CD4-positive, CD25-positive, alpha-beta regulatory T cell (primary cell): ENCODE measurements at places on chromosomes 1 and 21. TPM values are rescaled to one million over a fixed set of nuclear protein-coding genes. Genes with fewer than 3 reads are reported as not detected.

DNA sequence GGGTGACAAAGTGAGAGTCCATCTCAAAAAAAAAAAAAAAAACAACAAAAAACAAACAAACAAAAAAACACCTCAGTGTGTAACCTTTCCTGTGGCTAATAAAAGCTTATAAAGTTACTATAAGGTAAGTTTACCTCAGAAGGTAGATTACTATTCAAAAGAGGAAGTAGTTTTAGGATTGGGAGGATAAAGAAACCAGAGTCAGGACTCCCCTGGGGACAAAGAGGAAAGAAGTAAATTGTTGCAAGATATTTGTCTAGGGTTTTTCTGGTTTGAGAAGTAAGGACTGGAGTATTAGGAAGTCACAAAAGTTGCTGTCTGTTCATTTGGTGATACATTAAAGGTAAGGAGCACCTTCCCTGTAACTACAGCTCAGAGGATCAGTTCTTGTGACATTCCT, 23.8 kb upstream of the CENPF start:
- H3K4me1 ChIP-seq: no peaks in the 10 kb centered on the region
- no peak for DNase-seq
- peaks cover 5% of the 10 kb centered on the region for H3K27me3 ChIP-seq
- no peaks in the 10 kb centered on the region for H3K36me3 ChIP-seq
- H3K27ac ChIP-seq: no peak overlapping the region
- H3K4me3 ChIP-seq: no peak overlapping the region

KCND3 gene
- total RNA-seq: 0.07 TPM

DNA sequence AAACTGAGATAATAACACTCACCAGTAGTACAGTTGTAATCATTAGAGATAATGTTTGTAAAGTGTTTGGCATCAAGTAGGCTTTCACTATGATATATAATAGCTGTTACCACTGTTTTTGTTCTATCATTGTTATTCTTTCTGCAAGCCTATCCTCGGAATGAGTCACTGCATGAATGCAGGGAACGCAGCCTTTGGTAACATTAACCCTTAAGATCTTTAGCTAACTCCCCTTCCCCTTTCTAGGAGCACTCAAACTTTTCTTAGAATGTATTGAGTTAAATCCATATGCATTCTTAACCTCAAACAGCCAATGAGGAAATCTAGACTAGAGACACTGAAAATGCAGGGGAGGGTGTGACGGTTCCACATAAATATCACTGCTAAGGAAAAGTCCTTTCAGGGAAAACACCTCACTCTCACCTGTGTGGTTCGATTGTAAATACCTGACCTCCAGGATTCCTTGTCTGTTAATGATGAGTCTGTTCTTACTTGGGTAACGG, 467.3 kb downstream of the SETD4 start:
- H3K4me3 ChIP-seq: no peak overlapping the region
- no peak overlapping the region for H3K27ac ChIP-seq
- peaks cover 6% of the 10 kb centered on the region for H3K27me3 ChIP-seq

- DNase-seq: no peak
- H3K27me3 ChIP-seq: peaks cover 4% of the 10 kb centered on the region
- no peak overlapping the region for H3K4me3 ChIP-seq
Measured at GRCh38 chr1:183962903-183963302, 74.6 kb downstream of the COLGALT2 start.

ANGPTL1 gene
- not detected for total RNA-seq

- no peaks in the 10 kb centered on the region for H3K36me3 ChIP-seq
- no peaks in the 10 kb centered on the region for H3K27me3 ChIP-seq
- no peak for DNase-seq
- no peak overlapping the region for H3K4me3 ChIP-seq
- H3K27ac ChIP-seq: no peak overlapping the region
Measured at GRCh38 chr1:47188791-47189785, 748 bp downstream of the PDZK1IP1 start.

DNA sequence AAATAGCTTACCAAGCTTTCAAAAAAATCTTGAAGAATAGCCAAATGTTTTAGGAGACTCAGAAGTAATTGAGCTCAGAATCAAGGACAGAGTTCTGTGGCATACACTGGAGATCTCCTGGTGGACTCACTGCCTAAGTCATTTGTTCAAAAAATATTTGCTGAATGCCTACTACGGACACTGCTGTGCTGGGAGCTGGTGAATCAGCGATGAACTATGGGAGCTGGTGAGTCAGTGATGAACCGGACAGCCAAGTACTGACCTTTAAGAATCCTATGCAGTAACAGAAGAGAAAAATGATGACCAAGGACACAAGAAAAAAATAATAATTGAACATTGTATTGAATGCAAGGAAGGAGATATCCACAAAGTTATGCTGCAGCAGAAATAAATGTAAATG, 717.9 kb upstream of the CXADR start:
- H3K27me3 ChIP-seq: no peaks in the 10 kb centered on the region
- no peak overlapping the region for H3K4me3 ChIP-seq
- DNase-seq: no peak
- no peaks in the 10 kb centered on the region for H3K4me1 ChIP-seq

- H3K27me3 ChIP-seq: no peaks in the 10 kb centered on the region
- DNase-seq: no peak
- peaks cover 16% of the 10 kb centered on the region for H3K36me3 ChIP-seq
- peak overlapping the region; percentile 7 for H3K27ac ChIP-seq
- H3K4me3 ChIP-seq: no peak overlapping the region
Measured at GRCh38 chr1:219189021-219189824, 15.5 kb downstream of the LYPLAL1 start.

BARHL2 gene
- not detected for total RNA-seq

- H3K27ac ChIP-seq: no peak overlapping the region
- H3K27me3 ChIP-seq: no peaks in the 10 kb centered on the region
- H3K36me3 ChIP-seq: no peaks in the 10 kb centered on the region
- H3K4me3 ChIP-seq: no peak overlapping the region
- peaks cover 32% of the 10 kb centered on the region for H3K4me1 ChIP-seq
Measured at GRCh38 chr1:214634267-214634666, 31.3 kb downstream of the CENPF start.

GRCh38 chr1:113488576-113489177, 98.4 kb downstream of the MAGI3 start:
- H3K27me3 ChIP-seq: no peaks in the 10 kb centered on the region
- no peak for DNase-seq
- no peaks in the 10 kb centered on the region for H3K4me1 ChIP-seq
- no peaks in the 10 kb centered on the region for H3K36me3 ChIP-seq
- no peak overlapping the region for H3K27ac ChIP-seq

RBM34 gene
- total RNA-seq: 175 TPM

RPE65 gene
- not detected for total RNA-seq

GRCh38 chr1:157163273-157164127, 25.3 kb upstream of the ETV3 start:
- H3K4me1 ChIP-seq: no peaks in the 10 kb centered on the region
- no peak overlapping the region for H3K27ac ChIP-seq
- H3K36me3 ChIP-seq: no peaks in the 10 kb centered on the region
- H3K27me3 ChIP-seq: no peaks in the 10 kb centered on the region

- no peaks in the 10 kb centered on the region for H3K36me3 ChIP-seq
- no peaks in the 10 kb centered on the region for H3K4me1 ChIP-seq
- H3K4me3 ChIP-seq: no peak overlapping the region
- no peaks in the 10 kb centered on the region for H3K27me3 ChIP-seq
Measured at GRCh38 chr1:102742426-102742825, 365.9 kb downstream of the COL11A1 start.

- no peak overlapping the region for H3K4me3 ChIP-seq
- H3K27me3 ChIP-seq: peaks cover 15% of the 10 kb centered on the region
- no peak overlapping the region for H3K27ac ChIP-seq
- no peaks in the 10 kb centered on the region for H3K36me3 ChIP-seq
Measured at GRCh38 chr1:209601809-209602657, 18.5 kb downstream of the CAMK1G start.

DNA sequence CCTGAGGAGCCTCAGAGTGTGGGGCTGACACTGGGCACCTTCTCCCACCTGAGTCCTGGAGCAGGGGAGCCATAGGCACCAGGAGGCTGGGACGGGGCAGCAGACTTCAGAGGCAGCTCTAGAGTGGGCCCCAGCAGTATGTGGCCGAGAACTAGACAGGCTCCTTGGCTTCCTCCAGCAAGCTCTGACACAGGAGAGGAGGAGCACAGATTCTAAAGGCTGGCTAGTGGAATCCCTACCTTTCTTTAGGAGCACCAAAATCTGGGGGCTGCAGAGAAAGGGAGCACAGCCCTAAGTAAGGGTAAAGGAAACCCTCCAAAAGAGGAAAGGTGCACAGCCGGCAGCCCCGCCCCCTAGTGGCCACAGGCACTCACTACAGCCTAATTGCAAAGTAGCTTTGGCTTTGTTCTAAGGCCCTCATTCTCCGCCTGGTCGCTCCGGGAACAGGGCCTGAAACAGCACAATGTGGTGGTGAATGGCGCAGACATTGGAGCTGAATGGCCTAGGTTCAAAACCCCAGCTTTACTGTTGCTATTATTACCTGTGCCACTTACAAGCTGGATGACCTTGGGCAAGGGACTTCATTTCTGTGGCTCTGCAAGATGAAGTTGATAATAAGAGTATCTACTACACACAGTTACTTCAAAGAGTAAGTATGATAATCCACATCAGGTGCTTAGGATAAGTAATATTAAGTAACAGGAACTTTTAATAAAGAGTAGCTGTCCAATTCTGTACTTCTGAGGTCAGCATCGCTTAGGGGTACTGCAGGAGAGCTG, 8.8 kb upstream of the GUCA2A start:
- no peaks in the 10 kb centered on the region for H3K36me3 ChIP-seq
- no peaks in the 10 kb centered on the region for H3K4me1 ChIP-seq
- no peaks in the 10 kb centered on the region for H3K27me3 ChIP-seq
- no peak overlapping the region for H3K27ac ChIP-seq
- H3K4me3 ChIP-seq: no peak overlapping the region

- H3K27ac ChIP-seq: peak overlapping the region; percentile 44
- H3K36me3 ChIP-seq: peaks cover 7% of the 10 kb centered on the region
- peak overlapping the region; percentile 32 for H3K4me3 ChIP-seq
- no peak for DNase-seq
- H3K4me1 ChIP-seq: peaks cover 20% of the 10 kb centered on the region
- no peaks in the 10 kb centered on the region for H3K27me3 ChIP-seq
Measured at GRCh38 chr1:230270559-230271281, 155.4 kb downstream of the PGBD5 start.

DNA sequence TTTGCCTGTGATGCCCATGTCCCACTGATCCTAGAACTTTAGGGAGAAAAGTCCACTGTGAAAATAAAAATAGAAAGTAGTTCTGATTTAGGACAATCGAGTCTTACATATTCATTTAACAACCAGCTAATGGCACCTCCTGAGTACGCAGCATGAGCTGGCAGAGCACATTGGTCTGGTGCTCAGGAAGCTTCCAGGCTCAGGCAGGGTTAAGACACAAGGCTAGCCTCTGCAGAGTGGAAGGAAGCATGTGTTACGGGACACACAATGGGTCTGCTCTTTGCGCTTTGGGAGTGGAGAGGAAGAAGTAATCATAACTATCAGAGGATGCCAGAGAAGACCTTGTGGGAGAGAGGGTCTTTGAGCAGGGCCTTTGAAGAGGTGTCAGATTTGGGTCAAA, 4.2 kb upstream of the KLHDC8A start:
- no peaks in the 10 kb centered on the region for H3K4me1 ChIP-seq
- H3K27ac ChIP-seq: no peak overlapping the region
- no peaks in the 10 kb centered on the region for H3K36me3 ChIP-seq
- H3K27me3 ChIP-seq: peaks cover 13% of the 10 kb centered on the region
- no peak overlapping the region for H3K4me3 ChIP-seq
- no peak for DNase-seq

DNA sequence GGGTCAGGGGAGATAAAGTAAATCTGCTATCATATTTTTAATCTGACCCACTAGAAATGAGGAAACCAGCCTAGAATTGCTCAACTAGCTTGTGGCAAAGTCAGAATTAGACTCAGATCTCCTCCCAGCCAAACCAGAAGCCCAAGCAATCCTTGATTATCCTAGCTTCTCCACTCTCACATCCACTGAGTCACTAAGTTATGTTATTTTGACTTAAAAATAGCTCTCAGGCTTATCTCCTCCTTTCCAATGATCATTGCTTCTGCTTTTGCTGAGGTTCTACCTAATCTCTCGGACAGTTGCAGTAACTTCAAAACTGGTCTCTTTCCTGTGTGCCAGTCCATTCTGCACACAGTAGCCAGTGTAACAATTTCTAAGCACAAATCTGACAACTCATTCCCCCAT, 22.9 kb downstream of the OVAAL start:
- no peak overlapping the region for H3K27ac ChIP-seq
- no peaks in the 10 kb centered on the region for H3K4me1 ChIP-seq
- no peak overlapping the region for H3K4me3 ChIP-seq
- DNase-seq: no peak
- no peaks in the 10 kb centered on the region for H3K36me3 ChIP-seq
